Renal pelvis (tissue), 12 donors: ENCODE measurements at places on chromosomes 11 and 22.

DNA sequence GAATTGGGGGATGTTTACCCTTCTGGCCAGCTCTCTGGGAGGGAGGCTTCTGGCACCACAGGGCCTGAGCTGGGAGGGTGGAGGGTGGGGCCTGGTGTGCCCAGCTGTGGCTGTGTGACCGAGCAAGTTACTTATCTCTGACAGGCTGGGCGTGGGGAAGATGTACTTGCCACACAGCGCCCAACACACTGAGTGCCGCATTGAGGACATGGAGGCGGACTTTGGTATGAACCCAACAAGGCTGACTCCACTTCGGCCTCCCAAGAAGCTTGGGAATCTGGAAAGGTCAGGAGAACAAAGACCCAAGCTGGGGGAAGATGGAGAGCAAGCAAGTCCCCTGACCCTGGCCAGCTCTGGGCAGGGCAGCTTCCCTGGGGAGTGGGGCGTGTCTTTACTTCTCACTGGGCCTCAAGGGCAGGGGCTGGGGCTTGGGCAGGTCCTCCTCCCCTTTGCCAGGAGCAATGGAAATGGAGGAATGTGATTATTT is 2.4 kb upstream of the MGAT3 start:
- no peak for DNase-seq

GRCh38 chr22:38314933-38315822 is 2.1 kb downstream of the CSNK1E start:
- no peak for DNase-seq

- DNase-seq: no peak
Observed at GRCh38 chr11:7874056-7874455, 57.0 kb downstream of the OR10A6 start.

DNA sequence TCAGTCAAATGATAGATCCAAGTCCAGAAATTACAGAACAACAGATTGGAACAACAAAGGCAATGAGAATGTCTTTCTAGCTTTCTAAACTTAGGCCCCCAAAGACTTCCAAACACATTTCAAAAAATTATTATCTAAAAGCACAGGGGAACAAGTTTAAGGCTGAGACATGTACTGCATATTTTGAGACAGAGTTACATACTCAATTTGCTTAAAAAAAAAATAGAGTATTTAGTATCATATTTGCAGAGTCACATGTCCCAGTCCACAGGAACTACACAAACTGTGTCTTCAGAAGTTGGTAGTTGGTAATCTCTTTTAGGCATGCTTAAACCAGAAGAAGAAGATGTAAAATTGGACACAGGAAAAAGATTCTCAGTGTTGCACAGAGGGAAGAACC is 127.2 kb downstream of the MAML2 start:
- DNase-seq: no peak

DNA sequence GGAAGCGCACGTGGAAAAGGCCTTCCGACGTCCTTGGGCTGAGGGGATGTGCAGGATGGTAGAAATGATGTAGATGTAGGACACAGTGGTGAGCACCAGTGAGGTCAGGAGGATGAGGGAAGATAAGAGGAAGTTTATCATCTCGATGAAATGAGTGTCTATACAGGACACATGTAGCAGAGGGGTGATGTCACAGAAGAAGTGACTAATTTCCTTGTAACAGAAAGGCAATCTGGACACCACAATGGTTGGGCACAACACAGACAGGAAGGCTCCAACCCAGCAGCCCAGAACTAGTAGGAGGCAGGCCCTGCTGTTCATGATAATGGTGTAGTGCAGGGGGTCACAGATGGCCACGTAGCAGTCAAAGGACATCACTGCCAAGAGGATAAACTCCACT is 35.0 kb upstream of the OR6M1 start:
- no peak for DNase-seq

- DNase-seq: peak; percentile 57
Observed at GRCh38 chr11:95788921-95789505, 569 bp downstream of the FAM76B start.

- DNase-seq: no peak
Observed at GRCh38 chr22:45203150-45203951, 37.3 kb downstream of the KIAA0930 start.

GRCh38 chr11:12170984-12171383 is 60.6 kb downstream of the MICAL2 start:
- DNase-seq: no peak

DNA sequence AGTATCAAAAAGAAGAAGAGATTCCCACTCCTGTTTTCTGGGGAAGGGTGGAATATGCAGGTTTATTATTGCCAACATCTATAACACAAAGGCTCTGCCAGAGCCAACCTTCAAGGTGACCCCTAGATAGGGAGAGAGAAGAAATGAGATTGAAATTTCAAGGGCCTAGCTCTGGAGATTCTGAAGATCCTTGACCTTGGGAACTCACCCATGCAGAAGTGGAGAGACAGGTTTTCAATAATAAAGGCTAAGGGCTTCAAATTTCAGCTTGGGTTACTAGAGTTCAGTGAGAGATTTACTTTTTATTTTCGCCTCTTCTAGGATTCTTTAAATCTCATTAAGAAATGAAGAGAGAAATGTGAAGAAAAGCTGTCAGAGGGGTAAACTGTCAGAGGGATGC is 98.4 kb downstream of the CD44 start:
- DNase-seq: no peak

DNA sequence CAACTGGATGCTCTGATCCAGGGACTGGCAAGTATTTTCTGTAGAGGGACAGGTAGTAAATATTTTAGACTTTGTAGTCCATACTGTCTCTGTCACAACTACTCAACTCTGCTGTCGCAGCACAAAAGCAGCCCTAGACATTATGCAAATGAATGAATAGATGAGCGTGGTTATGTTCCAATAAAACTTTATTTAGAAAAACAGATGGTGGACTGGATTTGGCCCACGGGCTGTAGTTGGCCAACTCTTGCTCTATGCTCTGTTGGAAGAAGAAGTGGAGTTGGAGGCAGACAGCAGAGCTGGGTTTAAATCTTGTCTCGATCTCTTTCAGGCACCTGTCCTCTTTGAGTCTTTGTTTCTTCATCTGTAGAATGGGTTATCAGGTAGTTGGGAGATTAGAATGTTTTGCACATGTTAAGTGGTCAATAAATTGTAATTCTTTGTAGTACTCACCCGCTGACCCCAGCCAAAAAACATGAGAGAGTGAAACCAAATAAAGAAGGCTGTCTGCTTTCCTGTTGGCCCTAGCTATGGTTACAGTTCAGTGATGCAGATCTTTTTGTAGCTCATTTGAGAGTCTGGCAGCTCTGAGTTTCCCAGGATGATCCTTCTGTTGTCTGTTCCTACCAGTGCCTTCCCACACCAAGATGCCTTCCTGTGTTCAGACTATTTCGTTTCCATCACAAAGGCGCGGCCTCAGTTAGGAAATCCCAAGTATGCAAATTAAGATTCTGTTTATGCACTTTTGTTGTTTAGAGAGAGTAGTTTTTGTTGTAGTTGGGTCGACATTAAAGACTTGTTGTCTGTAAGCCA is 198.1 kb upstream of the SEZ6L start:
- no peak for DNase-seq

GRCh38 chr11:36316049-36316448 is 20.0 kb downstream of the PRR5L start:
- DNase-seq: no peak

DNA sequence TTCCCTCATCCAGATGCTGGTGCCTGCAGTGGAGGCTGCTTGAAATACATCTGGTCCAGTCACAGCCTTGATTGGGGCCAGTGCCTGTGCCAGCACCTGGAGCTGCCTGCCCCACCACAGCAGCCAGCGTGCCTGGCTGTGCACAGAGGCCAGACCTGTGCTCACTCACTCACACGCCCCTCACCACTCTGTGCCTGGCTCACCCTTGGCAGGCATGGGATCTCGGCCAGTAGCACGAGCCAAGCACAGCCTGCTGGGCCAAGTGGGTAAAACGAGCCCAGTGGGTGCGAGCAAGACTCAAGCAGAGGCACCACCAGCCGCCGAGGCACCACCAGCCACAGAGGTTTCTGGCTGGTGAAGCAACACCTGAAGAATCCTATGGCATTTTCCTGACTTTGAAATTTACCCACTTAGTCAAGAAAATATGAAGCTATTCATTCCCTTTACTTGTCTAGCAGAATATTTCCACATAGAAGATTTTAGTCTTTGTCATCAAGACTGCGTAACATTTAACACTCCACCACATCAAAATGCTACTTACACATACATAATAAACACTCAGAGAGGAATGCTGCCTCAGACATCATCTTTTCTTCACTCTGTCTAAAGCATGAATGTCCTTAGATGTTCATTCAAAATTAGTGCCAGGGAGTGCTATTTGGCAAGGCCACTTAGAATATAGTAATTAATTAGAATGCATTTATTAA is 424.3 kb upstream of the FAT3 start:
- DNase-seq: no peak

GRCh38 chr22:34943830-34944229 is 122.1 kb upstream of the ISX start:
- DNase-seq: no peak

DNA sequence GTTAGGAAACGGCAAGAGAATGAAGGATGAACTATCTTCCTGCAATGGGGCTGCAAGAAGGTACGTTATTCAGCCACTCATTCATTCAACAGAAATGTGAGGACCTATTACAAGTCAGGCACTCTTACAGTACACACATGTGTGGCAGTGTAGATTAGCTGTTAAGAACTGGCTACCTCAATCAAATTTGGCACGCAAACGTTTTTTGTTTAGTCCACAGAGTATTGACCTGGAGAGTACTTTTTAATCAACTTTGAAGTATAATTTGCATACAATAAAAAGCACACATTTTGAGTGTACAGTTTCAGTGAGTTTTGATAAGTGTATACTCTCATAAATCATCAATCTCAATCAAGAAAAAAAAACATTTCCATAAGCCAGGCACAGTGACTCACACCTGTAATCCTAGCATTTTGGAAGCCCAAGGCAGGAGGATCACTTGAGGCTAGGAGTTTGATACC is 24.2 kb downstream of the MRTFA start:
- no peak for DNase-seq

GRCh38 chr11:96620464-96621044 is 230.7 kb downstream of the JRKL start:
- no peak for DNase-seq

GRCh38 chr22:38074181-38075104 is 9.5 kb downstream of the SLC16A8 start:
- DNase-seq: no peak

- no peak for DNase-seq
Observed at GRCh38 chr11:134667175-134667500, 255.1 kb upstream of the B3GAT1 start.

- no peak for DNase-seq
Observed at GRCh38 chr22:47445212-47445611, 682.8 kb downstream of the TBC1D22A start.

DNA sequence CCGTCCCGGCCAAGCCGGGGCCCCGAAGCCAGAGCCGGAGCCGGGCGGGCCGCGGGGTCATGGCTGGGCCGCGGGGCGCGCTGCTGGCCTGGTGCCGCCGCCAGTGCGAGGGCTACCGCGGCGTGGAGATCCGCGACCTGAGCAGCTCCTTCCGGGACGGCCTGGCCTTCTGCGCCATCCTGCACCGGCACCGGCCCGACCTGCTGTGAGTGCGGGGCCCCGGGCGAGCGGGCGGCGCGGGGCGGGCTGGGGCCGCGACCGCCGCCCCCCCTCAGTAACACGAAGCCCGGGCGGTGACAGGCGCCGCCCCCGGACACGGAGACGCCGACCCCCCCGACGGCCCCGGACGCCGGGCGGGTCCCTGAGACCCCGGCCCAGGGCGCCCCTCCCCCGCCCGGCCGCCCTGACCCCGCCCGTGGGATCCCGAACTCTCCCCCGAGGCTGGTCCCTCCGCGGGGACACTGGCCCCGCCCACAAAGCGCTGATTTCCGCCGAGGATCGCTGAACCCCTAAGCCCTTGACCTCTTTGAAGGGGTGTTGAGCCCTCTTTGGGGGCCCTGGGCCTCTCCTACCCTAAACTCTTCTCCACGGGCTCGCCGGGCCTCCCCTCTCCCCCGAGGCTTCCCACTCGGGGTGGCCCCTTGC is 389 bp downstream of the MICALL1 start:
- DNase-seq: no peak

DNA sequence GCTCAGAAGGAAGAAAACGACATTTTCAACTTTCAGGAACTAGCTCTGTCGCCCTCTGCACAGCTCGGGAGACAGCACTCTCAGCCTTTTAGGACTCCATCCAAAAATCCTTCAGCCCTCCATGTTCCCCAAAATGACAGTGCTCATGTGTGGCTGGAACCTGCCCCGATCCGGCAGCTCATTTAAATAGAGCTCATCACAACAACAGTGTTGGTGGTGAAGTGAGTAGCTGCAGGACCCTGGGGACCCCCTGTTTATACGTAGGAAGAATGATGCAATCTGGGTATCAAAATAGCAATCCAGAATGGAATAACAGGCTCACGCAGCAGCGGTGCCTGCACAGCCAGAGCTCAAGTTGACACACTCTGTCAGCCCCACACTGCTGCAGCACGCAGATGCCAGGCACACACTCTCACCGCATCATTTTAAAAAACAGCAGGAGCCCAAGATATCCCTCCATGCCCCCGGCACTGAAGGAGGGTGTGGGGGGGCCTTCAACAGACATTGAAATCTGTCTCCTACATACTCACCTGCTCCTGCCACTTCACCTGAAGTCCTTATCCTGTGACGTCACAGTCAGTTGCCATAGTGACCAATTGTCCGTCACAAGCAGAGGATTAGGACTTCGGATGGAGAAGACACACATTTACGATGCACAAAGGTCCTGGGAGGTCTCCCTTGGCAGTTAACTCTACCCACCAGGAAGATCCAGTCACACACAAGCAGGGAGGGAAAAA is 24.0 kb downstream of the TRIM66 start:
- DNase-seq: no peak

DNA sequence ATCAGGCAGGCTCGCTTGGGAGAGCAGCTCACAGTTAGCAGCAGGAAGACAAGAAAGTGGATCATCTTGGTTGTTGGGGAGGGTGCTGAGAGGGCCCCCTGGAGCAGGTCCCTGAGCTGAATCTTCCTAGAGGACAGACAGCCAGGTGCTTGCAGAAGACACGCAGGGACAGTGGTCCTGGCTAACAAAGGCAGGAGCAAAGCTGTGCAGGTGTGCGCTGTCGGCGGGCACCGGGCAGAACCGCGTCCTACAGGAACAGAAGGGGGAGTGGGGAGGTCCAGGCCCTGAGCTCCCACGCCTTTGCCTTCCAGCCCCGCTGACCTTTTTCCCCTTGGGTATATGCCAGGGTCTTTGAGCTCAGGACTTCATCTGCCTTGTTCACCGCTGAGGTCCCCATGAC is 30.1 kb upstream of the PARVB start:
- no peak for DNase-seq

- no peak for DNase-seq
Observed at GRCh38 chr11:57482782-57483561, 22.6 kb downstream of the RTN4RL2 start.

DNA sequence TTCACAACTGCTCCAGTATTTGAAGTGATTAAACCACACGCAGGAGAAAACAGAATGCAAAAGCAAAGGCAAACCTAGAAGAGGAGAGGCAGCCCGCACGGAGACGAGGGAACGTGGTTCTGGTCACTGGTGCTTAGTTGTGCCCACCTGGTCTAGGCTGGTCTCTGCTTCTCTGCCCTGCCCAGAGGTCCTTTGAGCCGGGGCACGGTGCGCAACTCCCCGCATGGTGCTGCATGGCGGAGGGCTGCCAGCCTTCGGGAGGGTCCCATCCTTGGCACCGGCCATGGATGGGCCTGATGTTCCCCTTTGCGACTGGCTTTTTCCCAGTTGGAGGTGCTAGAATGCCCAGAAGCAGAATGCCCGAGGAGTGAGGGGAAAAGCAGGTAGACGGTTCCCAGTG is 46.1 kb downstream of the KCNC1 start:
- DNase-seq: no peak

GRCh38 chr22:37905534-37906363 is at the start of gene MICALL1:
TSS of gene MICALL1 (plus strand) at chr22:37906297. CDS start at chr22:37906423, 126 bp downstream.
- DNase-seq: peak; percentile 64
